Activated CD8-positive, alpha-beta memory T cell treated with anti-CD3 and anti-CD28 coated beads, Interleukin-2, amount 10 ng/mL, durations not matched to agents 7 days and 5 days (primary cell): ENCODE measurements at places on chromosomes 5 and 9. TPM values are rescaled to one million over a fixed set of nuclear protein-coding genes. Genes with fewer than 3 reads are reported as not detected.

ACSL6 gene
- total RNA-seq, result 7.0 TPM

DNA sequence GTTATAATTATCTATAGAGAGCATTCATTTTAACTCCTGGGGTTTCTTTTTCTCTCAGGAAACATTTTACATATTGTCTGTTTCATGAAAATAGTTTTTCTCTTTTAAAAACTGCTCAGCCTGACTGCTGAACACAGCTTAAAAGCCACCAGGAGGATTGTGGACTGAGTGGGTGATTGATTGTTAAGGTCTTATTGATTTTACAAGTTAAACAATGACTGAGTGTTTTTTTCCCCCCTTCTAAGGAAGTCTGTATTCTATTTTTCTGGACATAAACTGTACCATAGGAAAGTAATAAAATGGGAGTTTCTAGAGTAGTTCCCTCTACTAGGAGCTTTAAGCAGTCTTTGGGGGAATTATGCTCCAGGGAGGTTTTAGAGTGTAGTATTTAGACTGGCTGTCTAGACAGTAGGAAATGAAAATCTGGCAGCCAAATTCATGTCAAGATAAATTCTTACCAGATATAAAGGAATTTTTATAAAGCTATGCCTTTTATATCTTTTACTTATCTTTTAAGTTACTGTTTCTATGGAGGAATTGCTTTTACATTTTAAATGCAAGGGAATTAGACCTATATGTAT is 463.9 kb downstream of the PRR16 start:
- no peak for DNase-seq
- no peak overlapping the region for H3K4me3 ChIP-seq
- H3K4me1 ChIP-seq, result no peaks in the 10 kb centered on the region
- H3K27me3 ChIP-seq, result no peaks in the 10 kb centered on the region
- H3K27ac ChIP-seq, result no peak overlapping the region
- H3K36me3 ChIP-seq, result no peaks in the 10 kb centered on the region

- H3K27me3 ChIP-seq, result peaks cover 2% of the 10 kb centered on the region
- peak; percentile 64 for DNase-seq
- H3K27ac ChIP-seq, result no peak overlapping the region
- no peak overlapping the region for H3K4me3 ChIP-seq
- H3K36me3 ChIP-seq, result no peaks in the 10 kb centered on the region
- peaks cover 10% of the 10 kb centered on the region for H3K4me1 ChIP-seq
Observed at GRCh38 chr9:127418037-127418471, 6.1 kb upstream of the ZNF79 start.

SPATA31C1 gene
- not detected for total RNA-seq

GRCh38 chr5:37835380-37835973 is 4.4 kb downstream of the GDNF start:
- no peak for DNase-seq
- H3K36me3 ChIP-seq, result no peaks in the 10 kb centered on the region
- H3K27me3 ChIP-seq, result peaks cover 89% of the 10 kb centered on the region
- no peak overlapping the region for H3K4me3 ChIP-seq
- no peak overlapping the region for H3K27ac ChIP-seq

- no peak overlapping the region for H3K27ac ChIP-seq
- H3K4me3 ChIP-seq, result no peak overlapping the region
- peak; percentile 63 for DNase-seq
- H3K36me3 ChIP-seq, result no peaks in the 10 kb centered on the region
- peaks cover 29% of the 10 kb centered on the region for H3K27me3 ChIP-seq
Observed at GRCh38 chr9:136694163-136694871, 7.1 kb upstream of the AGPAT2 start.

DNA sequence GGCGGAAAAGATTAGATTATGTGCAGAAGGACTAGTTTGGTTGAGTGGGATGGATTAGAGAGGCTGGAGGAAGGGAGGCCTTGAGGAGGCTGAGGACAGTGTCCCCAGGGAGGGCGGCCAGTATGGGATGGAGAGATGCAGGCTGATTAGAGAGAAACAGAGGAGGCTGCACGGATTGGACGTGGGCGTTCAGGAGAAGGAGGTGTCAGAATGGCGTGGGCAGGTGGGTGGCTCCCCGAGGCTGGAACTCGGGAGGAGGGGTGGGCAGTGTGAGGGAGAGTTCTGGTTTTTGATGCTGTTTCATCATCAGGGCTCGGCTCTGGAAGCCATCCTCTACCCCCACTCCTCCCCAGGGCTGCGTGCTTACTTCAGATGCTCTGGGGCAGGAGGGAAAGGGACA is 13.0 kb downstream of the CDHR2 start:
- H3K4me1 ChIP-seq, result peaks cover 20% of the 10 kb centered on the region
- no peak for DNase-seq
- peaks cover 4% of the 10 kb centered on the region for H3K27me3 ChIP-seq
- H3K4me3 ChIP-seq, result no peak overlapping the region

DNA sequence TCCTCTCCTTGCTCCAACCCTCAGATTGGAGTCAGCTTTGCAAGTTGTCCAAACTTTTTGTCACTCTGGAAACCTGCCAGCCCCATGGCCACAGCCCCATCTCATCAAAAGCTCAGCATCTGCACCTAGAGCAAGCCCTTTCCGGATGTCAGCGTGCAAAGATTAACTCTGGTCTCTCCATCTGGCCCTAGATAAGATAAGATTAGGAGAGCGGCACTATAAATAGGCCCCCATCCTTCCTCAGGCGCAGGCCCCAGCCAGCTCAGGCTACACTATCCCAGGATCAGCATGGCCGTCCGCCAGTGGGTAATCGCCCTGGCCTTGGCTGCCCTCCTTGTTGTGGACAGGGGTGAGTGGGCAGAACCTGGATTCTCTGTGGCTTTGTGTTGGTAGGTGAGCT is at the start of gene SPINK4:
SPINK4 (plus strand) TSS at position 247 of the 400 bp plus-strand sequence; CDS start at position 289, 42 bp downstream.
- H3K4me3 ChIP-seq, result no peak within 1 kb of the TSS
- no peak for DNase-seq
- no peaks in the 10 kb centered on the region for H3K36me3 ChIP-seq
- peaks cover 8% of the 10 kb centered on the region for H3K4me1 ChIP-seq

DNA sequence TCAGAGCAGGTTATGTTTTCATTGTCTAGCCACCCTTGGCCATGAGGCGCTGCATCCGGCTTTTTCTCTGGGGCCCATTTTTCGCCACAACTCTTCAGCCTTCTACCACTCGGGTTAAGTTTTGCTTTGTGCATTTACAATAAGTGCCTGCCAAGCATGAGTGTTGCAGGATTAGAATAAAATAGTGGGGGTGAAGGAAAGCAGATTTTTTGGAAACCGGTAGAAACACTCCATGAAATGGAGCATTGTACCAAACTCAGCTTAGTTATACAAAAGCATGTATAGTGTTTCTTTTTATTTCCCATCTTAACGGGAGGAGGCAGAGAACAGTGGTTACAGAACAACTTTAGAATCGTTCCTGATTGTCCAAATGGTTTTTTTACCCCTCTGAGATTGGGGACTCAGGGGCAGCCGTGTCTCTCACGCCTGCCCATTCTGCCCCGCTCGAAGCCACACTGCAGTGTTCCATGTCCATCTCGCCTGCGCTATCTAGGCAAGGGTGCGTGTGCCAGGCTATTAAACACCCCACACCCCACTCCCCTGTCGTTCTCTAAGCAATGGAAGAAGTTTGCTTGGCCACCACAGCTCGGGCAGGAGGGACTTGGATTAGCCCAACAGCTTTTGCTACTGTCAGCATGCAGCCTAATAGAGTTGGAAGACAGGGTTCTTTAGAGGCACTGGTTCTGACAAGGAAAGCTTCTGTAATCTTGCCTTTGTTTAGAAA is 268.8 kb upstream of the WWC1 start:
- H3K27ac ChIP-seq, result no peak overlapping the region
- H3K27me3 ChIP-seq, result peaks cover 3% of the 10 kb centered on the region
- H3K4me3 ChIP-seq, result no peak overlapping the region
- no peak for DNase-seq
- no peaks in the 10 kb centered on the region for H3K36me3 ChIP-seq

- DNase-seq, result no peak
- H3K27ac ChIP-seq, result no peak overlapping the region
- no peak overlapping the region for H3K4me3 ChIP-seq
- H3K36me3 ChIP-seq, result no peaks in the 10 kb centered on the region
- no peaks in the 10 kb centered on the region for H3K27me3 ChIP-seq
Observed at GRCh38 chr9:107587191-107587963, 97.8 kb upstream of the KLF4 start.

- no peaks in the 10 kb centered on the region for H3K27me3 ChIP-seq
- DNase-seq, result no peak
- H3K27ac ChIP-seq, result no peak overlapping the region
- peaks cover 27% of the 10 kb centered on the region for H3K4me1 ChIP-seq
Observed at GRCh38 chr5:94627191-94627590, 8.7 kb downstream of the SLF1 start.

TMEM174 gene
- not detected for total RNA-seq

DNA sequence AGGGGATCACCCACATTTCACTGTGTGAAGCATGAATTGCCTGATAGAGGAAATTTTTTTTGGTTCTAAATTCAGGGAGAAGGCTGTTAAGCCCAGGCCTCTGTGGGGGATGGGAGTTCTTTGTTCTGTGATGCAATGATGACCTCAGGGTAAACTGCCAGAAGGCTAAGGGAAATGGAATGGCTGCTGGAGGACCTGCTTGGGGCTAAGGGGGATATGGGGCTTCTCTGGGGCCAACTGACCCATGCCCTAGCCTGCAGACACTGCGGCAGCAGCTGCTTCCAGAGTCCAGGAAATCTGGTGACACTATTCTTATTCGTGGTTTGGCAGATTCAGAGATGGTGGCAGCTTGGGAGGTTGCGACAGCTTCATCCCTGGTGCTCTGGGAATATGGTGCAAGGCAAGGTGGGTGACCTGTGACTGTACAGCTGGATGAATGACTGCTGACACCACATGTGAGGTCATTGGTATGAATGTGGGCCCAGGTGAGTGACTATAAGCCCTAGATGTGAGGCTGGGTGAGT is 30.3 kb downstream of the VCP start:
- no peak for DNase-seq
- no peaks in the 10 kb centered on the region for H3K4me1 ChIP-seq
- H3K36me3 ChIP-seq, result no peaks in the 10 kb centered on the region
